ENCODE measurements at places on chromosomes 2 and 18.
A peak's percentile ranks its signal among the peaks of the same experiment; 100 is the strongest.

DNA sequence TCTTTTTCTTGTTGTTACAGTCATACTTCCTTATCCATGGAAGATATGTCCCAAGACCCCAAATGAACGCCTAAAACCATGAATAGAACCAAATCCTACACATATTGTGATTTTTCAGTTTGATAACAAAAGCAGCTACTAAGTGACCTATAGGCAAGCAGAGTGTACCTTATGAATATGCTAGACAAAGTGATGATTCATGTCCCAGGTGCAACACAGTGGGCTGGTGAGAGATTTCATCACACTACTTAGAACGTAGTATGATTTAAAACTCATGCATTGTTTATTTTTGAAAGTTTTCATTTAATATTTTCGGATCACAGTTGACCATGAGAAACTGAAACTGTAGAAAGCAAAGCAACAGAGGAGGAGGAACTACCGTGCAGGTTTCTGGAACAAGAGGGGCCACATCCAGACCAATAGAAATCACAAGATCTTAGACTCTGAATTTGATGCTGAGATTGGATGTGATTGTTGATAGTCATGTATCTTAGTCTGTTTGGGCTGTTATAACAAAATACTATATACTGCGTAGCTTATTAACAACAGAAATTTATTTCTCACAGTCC lies 470.8 kb upstream of the VRK2 start:
- no peak for DNase-seq

DNA sequence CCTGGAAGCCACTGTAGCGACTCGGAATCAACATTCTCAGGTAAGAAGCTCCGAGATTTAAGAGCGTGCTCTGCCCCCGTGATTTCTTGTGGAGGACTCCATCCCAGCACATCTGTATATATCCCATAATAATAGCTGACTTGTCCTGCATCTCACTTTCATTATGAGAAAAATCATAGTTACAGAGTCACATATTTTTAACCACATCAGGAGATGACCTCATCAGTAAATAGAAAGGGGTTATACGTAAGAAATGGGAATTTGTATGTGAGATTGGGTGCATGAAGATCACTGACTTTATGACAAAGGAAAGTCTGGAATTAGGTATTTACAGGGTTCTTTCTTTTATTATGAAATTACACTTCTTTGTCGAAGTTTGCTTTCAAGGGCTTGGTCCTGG lies 16.4 kb upstream of the TMEM18 start:
- DNase-seq = no peak

DNA sequence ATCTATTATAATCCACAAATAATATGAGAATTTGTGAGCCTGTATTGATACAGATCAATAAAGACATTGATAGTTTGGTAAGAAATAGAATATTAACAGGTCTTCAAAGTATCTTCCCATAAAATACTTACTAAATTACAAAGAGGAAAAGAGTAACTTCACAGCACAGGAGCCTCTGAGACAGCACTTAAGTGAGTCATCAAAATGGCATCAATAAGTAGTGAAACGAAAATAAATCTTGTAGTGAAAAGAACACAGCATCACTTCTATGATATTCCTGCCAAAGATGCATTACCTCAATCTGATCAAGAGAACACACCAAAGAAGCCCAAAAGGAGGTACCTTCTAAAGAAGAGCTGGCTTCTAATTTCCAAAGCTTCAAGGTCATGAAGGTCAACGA lies 116.4 kb downstream of the CBLN2 start:
- peak; percentile 6 for DNase-seq

GRCh38 chr2:132438691-132439090 lies 22.1 kb downstream of the GPR39 start:
- DNase-seq = peak; percentile 86

- no peak for DNase-seq
These were observed 25.9 kb downstream of the MBD5 start for GRCh38 chr2:148046802-148047201.
